ENCODE measurements at places on chromosomes 1 and 21.

- DNase-seq: no peak
Measured at GRCh38 chr1:207059881-207060280, 6.8 kb downstream of the PFKFB2 start.

GRCh38 chr1:44604157-44604955, 69.9 kb downstream of the TMEM53 start:
- no peak for DNase-seq

DNA sequence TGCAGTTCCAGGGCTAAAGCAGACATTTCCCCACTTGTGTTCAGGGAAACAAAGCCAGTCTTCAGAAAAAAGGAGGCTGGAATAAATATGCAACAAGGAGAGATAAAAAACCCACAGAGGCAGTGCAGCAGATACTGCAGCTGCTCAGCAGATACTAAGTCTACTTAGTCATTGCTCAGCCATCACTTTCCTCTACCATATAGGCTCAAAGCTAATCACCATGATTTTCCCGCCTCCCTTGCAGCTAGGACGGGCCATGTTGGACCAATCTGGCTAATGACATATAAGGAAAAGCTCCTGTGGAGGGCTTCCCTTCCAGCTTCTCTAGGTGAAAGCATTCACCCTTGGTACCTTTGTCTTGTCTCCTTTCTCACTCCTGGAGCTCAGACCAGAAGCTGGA, 10.0 kb upstream of the EFHD2 start:
- DNase-seq: no peak

DNA sequence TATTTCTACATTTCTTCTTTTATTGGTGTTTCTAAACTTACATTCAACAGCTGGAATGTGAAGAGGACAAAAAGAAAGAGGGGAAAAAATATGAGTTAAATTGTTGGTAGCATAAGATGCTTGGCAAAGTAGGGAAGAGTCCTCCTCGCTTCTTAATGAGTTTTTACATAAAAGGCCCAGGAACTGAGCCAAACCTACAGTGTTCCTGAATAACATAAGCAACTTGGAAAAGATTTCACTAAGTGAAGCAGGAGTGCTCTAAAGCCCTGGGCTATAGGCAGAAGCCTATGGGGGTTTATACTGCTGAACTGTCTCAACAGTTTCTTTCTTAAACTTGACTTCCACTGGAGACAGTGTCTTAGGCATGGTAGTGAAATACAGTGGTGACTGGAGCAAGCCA, 115.0 kb upstream of the USP25 start:
- DNase-seq: no peak

GRCh38 chr1:110606657-110607535, 738 bp upstream of the KCNA2 start:
- DNase-seq: peak; percentile 74

- DNase-seq: no peak
Measured at GRCh38 chr1:185693654-185694053, 40.5 kb upstream of the HMCN1 start.

GRCh38 chr1:25049190-25049589, 119.1 kb upstream of the RUNX3 start:
- DNase-seq: no peak

DNA sequence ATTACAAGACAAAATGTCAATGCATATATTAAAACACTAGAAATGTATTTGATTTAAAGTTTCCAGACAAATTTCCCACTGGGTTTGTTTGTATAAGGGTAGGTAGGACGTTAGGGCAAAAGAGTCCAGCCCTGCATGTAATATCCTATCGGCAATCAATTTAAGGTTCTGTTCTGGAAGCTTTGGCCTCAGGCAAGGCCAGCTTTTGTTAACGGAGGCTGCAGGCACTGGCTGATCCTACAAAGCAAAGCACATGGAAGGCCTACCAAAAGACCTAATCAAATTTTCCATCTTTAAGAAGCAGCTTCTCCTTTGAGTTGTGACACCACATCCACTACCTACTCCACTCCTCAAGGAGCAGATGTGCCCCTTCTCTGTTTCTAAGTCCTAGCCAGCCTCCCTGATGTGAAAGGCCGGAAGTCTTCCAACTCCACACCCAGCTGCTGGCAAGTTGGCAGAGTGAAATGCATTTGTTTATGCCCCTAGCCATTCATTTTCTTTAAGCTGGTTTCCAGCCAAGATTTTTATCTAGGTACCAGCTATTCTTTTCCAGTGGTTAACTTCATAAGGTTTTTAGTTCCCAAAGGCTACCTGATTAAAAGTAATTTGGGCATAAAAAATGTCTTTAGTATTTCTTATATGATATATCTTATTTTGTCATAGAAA, 452.6 kb downstream of the PTBP2 start:
- DNase-seq: no peak

GRCh38 chr1:176479971-176480370, 17.0 kb downstream of the PAPPA2 start:
- peak; percentile 18 for DNase-seq

- DNase-seq: no peak
Measured at GRCh38 chr1:86942743-86943142, 28.3 kb downstream of the HS2ST1 start.

DNA sequence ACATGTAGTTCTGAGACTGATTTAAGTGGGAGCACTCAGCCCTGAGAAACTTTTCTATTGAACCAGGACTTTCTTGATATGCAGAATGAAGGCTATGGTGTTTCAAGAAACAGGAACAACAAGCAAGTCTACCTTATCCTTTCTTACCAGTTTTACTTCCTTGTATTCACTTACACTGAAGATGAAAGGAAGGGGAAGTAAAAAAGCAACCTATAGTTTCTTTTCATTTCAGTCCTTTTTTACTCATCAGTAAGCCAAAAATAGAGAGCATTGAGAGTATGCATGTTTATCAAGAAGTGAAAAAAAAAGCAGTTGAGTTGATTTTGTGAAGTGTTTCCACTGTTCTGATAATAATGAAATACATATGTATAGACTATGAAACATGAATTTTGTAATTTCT, 1010.3 kb downstream of the AMY1C start:
- no peak for DNase-seq

DNA sequence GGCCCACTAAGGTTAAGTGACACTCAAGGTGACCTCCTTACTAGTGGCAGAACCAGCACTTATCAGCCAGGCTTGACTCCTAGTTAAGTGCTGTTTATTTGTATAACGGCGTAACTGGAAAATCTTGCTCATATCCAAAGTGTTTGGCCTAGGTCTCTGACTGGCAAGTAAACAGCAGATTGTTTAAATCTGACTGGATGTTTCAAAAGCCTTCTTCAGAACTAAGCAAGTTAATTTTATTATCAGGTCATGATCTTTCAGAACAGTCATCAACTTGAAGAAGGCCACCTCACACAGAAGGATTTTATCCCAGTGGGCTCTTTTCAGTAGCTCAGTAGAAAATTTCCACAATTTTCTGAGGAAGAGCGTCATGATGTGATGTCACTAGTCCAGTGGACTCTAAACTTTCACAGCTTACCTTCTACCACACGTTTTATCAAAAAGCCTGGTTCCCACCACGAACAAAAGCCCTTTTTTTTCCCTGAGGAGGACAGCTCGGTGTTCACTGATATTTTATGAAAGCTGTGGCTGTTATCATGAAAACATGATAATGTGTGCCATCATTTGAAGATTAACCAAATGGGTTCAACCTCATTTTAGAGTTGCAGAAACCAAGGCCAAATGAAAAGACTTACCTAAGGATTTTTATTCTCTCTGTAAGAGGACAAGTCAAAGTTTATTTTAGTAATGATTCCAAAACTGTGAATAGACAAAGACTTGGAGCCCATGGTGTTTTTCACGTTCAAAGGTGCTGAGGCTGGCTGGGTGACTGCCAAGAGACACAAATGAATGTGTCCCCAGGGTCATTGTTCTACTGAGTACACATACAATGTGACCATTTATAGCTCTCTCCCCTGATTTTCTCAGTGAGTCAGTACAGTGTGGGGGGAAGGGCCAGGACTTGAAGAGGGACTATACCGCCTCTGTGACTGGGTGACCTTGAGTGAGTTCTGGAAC, 9.1 kb downstream of the SGIP1 start:
- DNase-seq: no peak

GRCh38 chr1:53654216-53655210, 84.5 kb downstream of the GLIS1 start:
- DNase-seq: no peak

- no peak for DNase-seq
Measured at GRCh38 chr1:203771901-203772301, 6.9 kb downstream of the LAX1 start.

GRCh38 chr1:168766568-168766967, 37.6 kb upstream of the DPT start:
- DNase-seq: no peak

DNA sequence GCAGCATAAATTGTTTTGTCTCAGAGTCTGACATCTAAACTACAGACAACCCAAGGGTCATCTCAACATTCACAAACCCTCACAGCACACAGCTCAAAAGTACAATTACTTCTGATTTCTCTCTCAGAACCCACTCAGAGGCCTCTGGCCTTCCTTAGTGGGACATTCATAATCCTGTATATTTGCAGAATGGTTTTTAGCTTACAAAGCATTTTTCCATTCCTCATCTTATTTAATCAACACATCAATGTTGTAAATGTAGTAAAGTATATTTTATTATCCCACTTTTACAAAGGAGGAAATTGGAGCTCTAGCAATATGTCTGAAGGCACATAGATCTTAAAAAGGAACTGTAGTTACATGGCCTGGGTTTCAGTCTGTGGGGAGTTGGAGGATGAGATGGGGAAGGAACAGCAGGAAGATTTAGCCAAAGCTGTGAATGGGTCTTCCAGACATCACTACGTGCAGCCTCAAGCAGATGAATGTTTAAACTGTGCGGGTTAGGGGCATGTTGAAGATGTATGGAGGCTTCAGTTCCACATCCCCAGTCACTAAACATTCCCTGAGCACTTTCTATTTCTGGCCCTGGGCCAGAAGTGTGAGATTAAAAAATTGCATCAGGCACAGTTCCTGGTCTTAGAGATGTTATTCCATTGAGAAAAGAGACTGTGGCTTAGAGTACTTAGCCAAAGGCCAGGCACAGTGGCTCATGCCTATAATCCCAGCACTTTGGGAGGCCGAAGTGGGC, 13.3 kb downstream of the AKNAD1 start:
- DNase-seq: no peak

GRCh38 chr1:3217181-3217641, 148.2 kb downstream of the PRDM16 start:
- no peak for DNase-seq

GRCh38 chr1:14759843-14760242, 161.4 kb downstream of the KAZN start:
- DNase-seq: no peak

DNA sequence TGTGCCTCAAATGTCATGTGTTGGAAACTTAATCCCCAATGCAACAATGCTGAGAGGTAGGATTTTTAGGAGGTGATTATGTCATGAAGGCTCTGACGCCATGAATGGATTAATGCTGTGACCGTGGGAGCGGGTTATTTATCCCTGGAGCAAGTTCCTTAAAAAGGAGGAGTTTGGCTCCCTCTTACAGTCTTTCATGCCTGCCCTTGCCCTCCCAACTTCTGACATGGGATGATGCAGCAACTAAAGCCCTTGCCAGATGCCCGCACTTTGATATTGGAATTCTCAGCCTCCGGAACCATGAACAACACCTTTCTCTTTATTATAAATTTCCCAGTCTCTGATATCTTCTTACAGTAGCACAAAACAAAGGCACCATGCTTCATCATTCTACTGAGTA, 685.3 kb upstream of the CHRM3 start:
- DNase-seq: no peak

DNA sequence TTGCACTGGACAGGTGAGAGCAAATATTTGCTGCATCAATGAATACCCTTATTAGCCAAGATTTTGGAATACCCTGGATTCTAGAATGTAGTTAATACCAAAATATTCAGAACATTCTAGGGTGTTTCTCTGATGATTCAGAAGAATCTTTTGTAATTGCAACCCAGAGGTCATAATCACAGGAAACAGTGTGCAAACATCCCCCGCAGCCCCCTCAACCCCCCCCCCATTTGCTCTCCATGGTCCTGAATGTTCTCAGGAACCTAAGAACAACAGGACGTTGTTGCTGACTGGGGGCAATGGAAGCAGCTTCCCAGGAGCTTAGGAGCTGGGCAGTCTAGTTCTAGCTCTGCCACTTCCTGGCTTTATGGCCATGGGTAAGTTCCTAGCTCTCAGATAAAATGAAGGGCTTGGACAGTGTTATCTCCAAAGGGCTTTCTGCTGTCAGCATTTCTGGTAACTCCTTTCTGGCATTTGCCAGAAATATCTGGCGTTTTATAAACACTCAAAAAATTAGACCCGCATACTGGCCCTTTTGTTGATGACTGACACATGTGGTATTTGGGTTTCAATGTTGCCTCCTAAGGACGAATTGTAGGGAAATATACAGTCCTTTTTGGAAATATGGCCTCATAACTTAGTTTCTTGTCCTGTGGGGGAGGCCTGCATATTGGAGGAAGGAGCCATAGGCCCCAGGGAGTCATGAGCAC, 178.6 kb downstream of the RRAGC start:
- DNase-seq: no peak

DNA sequence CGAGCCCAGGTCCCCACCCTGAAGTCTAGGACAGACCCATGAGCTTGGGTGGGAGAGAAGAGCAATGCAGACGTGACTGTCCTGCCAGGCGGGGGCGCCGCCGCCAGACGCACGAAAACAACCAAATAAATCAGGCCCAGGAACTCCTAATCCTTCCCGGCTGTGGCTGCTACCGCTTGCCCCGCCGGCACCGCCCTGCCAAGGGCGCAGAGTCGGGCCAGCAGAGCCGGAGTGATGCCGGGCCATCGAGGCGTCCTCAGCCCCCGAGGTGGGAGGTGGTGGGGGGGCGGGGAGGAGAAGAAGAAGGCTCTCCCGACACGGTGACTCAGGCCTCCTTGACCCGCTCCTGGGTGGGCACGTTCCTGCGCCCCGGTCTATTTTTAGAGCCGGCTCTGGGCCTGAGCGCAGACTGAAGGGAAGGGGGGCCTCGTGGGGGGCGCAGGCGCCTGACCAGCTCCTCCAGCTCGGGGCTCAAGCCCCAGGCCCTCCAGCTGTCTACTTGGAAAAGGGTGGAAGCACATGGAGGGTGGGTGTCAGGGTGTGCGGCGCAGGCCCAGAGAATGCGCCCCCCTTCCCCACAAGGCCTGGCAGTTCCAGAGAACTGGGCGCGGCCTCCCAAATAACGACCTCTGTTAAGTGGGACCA, 10.7 kb upstream of the COL16A1 start:
- DNase-seq: peak; percentile 80

DNA sequence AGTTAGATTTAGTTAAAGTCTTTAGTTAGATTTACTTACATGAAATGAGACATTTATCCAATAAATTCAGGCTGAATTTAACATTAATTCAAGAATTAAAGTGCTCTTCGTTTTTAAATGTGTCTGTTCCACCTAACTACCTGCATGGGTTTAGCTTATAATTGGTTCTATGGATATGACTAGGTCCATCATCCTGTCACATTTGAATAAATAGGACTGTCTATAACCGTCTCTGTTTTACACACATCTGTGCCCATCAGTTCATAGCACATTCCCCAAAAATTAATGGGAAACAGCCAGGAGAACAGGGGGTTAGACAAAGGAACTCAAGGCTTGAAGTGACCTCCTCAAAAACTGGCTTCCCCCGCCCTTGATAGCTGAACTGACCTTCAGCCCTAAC, 219.6 kb downstream of the MRPL39 start:
- DNase-seq: no peak

All from right kidney (tissue), 9 donors.